ENCODE measurements at places on chromosomes 1 and 21.

DNA sequence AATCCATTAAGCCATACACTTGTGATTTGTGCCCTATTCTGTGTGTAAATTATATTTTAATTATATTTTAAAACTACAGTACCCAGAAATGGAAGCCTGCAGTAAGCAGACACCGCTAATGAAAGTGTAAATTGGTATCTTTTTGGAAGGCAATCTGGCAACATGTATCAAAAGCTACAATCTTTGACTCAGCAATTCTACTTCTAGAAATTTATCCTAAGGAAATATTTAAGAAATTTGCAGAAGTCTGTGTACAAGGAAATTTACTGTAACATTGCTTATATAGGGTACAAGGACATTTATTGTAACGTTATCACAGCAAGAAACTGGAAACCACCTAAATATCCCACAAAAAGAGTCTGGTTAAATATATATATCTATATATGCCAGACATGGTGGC lies 14.6 kb upstream of the ZMYM4 start:
- H3K27me3 ChIP-seq: no peaks in the 10 kb centered on the region
- no peaks in the 10 kb centered on the region for H3K36me3 ChIP-seq
- H3K27ac ChIP-seq: no peak overlapping the region
- DNase-seq: no peak

GRCh38 chr21:45523411-45524101 lies 18.7 kb downstream of the SLC19A1 start:
- H3K36me3 ChIP-seq: peaks cover 11% of the 10 kb centered on the region
- no peaks in the 10 kb centered on the region for H3K4me1 ChIP-seq
- H3K27me3 ChIP-seq: no peaks in the 10 kb centered on the region
- no peak for DNase-seq
- H3K27ac ChIP-seq: no peak overlapping the region

DNA sequence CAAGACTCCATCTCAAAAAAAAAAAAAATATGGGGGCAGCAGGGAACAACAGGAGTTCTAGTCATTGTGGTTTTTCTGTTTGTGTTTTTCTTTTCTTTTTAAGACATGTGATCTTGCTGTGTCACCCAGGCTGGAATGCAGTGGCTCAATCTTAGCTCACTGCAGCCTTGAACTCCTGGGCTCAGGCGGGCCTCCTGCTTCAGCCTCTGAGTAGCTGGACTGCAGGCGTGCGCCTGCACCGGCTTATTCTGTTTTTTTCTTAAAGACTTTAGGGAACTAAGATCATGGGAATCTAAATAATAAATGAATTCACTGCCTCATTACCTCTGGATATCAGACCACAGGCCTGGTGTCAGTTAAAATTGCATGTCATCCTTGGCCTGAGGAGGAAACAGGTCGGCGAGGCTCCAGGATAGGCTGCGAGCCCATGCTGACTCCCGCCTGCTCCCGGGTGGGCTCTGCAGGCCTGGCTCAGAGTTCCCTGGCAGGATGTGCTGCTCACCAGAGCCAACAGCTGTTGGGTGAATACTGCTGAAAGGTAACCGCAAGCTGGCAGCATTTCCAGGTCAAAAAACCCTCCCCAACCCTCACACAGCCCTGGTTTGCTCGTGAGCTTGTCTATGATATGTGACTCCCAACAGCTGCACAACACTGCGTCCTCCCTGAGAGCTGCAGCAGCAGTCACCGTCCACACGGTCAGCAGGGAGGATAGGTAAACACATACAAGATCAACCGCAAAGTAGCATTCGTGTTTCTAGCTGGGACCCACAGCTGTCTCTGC lies 58.1 kb downstream of the SCCPDH start:
- H3K4me3 ChIP-seq: no peak overlapping the region
- no peak for DNase-seq
- H3K4me1 ChIP-seq: peaks cover 15% of the 10 kb centered on the region
- H3K27me3 ChIP-seq: peaks cover 12% of the 10 kb centered on the region
- H3K36me3 ChIP-seq: no peaks in the 10 kb centered on the region

DNA sequence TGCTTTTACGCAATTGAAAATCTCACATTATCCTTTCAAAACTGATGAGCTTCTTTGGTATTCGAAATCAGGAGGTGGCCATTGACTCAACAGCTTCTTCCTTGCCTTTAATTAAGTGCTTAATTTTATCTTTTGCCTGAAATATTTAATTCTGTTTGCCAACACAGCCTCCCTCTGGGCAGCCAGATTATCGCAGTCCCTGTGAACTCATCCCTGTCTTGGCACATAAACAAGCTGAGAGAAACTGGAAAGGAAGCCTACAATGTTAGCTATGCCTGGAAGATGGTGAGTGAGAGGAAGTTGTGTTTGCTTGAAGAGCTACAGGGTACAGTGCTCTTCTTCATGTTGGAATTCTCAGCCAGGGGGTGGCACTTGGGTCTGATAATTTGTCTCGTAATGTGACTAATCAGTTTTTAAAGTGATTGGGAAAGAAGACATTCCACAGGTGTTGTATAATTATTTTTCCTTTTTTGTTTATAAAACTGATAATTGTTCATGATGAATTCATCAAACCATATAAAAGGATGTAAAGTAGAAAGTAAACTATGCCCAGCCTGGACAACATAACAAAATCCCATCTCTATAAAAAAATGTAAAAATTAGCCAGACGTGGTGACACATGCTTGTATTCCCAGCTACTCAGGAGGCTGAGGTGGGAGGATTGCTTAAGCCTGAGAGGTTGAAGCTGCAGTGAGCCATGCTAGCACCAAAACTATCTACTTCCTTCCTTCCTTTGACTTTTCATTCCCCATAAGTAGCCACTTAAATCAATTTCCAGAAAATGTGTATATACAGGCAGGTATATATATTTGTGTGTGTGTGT lies 90.1 kb upstream of the RAVER2 start:
- H3K36me3 ChIP-seq: no peaks in the 10 kb centered on the region
- no peak overlapping the region for H3K4me3 ChIP-seq
- no peaks in the 10 kb centered on the region for H3K27me3 ChIP-seq

- H3K4me3 ChIP-seq: no peak overlapping the region
- DNase-seq: no peak
- H3K36me3 ChIP-seq: no peaks in the 10 kb centered on the region
Measured at GRCh38 chr1:109927911-109928321, 17.3 kb downstream of the CSF1 start.

DNA sequence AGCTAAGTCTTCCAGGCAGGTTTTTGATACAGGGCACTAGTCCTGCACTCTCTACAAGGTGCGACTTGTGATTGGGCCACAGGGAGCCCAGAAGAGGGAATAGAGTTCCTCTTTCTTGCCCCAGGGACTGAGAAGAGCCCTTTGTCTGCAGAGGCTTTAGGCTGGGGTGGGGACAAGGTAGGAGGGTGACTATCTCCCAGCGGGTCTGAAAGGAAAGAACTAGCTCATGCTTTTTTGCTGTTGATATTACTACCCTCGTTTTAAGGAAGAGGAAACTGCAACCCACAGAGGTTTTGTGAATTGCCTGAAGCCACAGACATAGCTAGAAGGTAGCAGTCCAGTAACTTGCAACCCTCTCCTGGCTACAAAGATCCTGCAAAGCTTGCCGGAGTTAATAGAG lies 615.2 kb downstream of the MATN1 start:
- H3K4me1 ChIP-seq: no peaks in the 10 kb centered on the region
- no peak for DNase-seq
- H3K4me3 ChIP-seq: no peak overlapping the region
- no peak overlapping the region for H3K27ac ChIP-seq
- peaks cover 8% of the 10 kb centered on the region for H3K27me3 ChIP-seq
- no peaks in the 10 kb centered on the region for H3K36me3 ChIP-seq

DNA sequence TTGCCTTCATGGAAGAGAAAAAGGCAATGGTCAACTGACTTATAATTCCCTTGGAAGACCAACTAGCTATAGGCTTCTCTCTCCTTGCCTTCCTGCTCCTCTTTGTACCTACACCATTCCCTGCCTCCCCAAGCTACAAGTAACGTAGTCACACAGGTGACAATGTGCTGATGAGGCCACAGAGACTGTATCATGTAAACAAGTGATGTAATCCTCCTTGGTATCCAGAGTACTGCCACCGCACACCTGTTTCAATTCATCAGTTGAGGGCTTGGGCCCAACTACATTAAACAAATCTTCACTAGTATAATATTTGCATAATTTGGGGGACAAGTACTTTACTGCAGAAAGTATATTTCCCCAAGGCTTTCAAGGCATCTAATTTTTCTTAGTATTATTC lies 76.4 kb upstream of the SCYL3 start:
- H3K27ac ChIP-seq: no peak overlapping the region
- peaks cover 6% of the 10 kb centered on the region for H3K36me3 ChIP-seq
- no peaks in the 10 kb centered on the region for H3K27me3 ChIP-seq
- no peak overlapping the region for H3K4me3 ChIP-seq
- H3K4me1 ChIP-seq: no peaks in the 10 kb centered on the region

DNA sequence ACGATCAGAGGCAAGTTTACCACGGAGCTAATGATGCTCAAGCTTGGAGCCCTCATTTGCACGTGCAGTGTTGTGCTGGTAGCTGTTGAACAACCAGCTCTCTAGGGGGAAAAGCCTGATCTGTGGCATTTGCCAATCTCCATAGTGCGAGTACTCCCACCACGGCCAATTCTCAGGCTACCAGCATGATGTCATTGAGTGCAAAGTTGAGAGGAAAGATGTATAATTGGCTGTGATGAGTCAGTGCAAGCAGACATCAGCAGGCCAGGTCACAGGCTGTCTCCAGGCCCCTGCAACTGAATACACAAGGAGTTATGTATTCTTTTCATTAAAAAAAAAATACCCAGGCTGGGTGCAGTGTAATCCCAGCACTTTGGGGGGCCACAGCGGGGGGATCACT lies 233.1 kb upstream of the VAMP3 start:
- no peak overlapping the region for H3K4me3 ChIP-seq
- no peaks in the 10 kb centered on the region for H3K36me3 ChIP-seq
- no peaks in the 10 kb centered on the region for H3K4me1 ChIP-seq
- DNase-seq: no peak
- H3K27me3 ChIP-seq: no peaks in the 10 kb centered on the region

DNA sequence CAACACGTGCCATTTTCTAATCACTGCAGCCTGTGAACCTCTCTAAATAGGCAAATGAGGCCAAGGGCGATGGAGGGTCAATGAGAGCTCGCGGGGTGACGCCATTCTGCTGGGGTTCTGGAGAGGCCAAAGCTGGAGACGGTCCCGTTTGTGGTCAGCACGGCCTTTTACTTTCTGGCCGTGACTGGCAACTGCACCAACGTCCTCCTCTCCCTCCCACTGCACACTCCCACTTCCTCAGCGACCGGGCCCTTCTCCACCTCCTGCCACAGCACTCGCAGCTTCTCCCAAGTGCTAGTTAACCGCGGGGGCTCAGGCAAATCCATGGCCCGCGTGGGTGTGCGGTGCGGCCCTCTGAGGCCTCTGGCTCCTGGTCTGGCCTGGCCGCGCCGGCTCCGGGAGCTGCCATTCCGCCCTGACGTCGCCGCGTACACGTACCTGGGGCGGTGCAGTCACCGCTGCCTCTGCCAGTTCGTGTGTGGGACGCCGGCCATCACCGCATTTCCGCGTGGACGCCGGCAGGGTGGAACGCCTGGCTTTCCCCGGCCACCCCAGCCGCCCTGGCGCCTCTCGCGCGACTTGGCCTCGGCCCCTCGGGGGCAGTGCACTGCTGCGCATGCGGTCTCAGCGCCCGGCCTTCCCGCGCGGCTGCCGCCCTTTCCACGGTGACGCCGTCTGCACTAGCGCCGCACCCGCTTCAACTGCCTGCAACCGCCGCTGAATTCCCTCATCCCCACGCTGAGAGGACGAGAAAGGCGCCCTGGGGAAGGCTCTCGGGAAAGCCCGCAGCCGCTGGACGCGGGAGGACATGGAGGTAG lies 18.2 kb downstream of the OR2C3 start:
- no peaks in the 10 kb centered on the region for H3K27me3 ChIP-seq
- peak; percentile 10 for DNase-seq
- H3K27ac ChIP-seq: no peak overlapping the region
- H3K36me3 ChIP-seq: no peaks in the 10 kb centered on the region

- H3K36me3 ChIP-seq: no peaks in the 10 kb centered on the region
- H3K4me3 ChIP-seq: no peak overlapping the region
- no peak for DNase-seq
- H3K27ac ChIP-seq: no peak overlapping the region
Measured at GRCh38 chr1:64925594-64925993, 40.8 kb downstream of the JAK1 start.

DNA sequence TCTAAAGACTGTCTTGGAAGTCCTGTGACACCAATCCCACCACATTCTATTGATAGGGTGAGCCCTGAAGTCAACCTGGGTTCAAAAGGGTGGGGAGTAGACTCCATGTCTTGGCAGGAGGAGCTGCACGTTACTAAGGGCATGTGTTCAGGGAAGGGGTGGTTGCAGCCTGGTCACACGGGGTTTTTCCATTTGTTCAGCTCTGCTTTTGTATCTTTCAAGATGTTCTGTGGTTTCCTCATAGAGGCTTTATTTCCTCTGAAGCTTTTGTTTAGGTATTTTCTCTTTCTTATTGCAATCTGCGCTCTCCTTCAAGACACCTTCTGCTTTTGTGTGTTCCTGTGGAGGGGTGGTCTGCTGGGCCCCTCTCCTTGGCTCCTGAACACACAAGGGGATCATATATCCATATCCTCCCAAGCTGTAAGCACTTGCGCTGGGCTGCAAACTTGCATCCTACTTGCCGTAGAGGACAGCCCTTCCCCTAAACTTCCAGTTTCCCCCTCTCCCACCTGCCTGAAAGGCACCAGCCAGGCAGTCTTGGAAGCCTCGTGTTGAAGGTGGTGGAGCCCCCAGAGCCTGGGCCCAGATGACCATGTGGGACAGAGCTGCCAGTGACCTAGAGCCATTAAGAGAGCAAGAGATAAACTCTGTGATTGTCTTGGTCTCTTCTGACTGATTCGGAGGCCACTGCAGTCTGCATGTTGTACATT lies 62.5 kb upstream of the TRAPPC10 start:
- no peaks in the 10 kb centered on the region for H3K27me3 ChIP-seq
- H3K4me3 ChIP-seq: no peak overlapping the region
- H3K36me3 ChIP-seq: no peaks in the 10 kb centered on the region
- H3K27ac ChIP-seq: no peak overlapping the region
- no peak for DNase-seq
- peaks cover 8% of the 10 kb centered on the region for H3K4me1 ChIP-seq

DNA sequence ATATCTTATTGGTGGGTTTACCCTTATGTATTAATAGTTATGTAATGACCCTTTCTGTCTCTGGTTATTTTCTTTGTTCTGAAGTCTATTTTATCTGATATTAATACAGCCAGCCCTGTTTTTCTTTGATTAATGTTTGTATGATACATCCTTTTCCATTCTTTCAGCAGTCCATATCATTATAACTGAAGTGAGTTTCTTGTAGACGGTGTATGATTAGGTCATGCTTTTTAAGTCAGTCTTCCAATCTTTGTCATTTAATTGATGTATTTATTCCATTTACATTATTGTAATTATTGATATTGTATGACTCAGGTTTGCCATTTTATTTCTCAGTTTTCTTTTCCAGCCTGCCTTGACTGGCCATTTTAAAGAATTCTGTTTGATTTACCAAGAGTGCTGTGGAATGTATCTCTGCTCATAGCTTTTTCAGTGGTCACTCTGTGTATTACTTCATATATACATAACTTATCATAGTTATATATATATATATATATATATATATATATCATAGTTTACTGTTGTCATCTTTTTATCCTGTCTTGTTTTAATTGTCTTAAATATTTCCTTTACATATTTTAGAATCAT lies 10.5 kb downstream of the RAB4A start:
- no peaks in the 10 kb centered on the region for H3K27me3 ChIP-seq
- peaks cover 6% of the 10 kb centered on the region for H3K4me1 ChIP-seq
- no peak overlapping the region for H3K4me3 ChIP-seq
- H3K36me3 ChIP-seq: no peaks in the 10 kb centered on the region
- DNase-seq: no peak

Measured in B cell (primary cell).